ENCODE measurements at places on chromosomes 7 and 10.

DNA sequence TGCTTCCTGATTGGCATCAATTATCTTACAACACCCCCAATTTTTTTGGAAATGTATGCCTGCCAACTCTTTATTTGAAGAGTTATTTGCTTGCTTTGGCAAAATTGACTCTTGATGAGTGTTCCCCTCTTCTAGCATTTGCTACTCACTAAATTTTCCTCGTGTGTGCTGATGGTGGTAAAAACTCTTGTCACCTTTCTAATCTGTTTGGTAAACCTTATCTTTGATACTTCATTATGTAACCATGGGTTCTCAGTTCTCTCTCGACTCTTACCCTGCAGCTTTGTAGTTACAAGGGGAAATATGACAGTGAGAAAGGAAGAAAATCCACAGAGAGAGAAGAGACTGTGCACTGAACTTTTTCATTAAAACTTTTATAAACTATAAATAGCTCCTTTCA is 102.5 kb downstream of the CDK14 start:
- no peak for DNase-seq

DNA sequence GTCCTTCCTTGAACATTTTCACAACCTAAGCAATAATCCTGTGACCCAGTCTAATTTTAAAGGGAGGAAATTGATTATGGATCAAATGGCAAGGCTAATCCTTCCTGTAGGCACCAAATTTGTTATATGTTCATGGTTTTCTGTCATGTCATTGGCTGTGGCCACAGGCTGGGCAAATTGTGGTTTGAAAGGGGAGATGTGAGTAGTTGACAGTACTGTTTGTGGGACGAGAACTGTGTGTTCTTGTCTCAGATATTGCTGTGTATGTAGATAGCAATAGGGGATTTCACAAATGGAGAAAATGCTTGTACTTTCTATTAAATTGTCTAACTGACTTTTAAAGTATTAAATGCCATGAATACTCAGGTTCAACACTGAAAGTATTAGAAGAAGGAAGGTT is 8.1 kb upstream of the PRKG1 start:
- DNase-seq, result no peak

- DNase-seq, result no peak
Measured at GRCh38 chr7:154905146-154905545, 97.8 kb downstream of the PAXIP1 start.

DNA sequence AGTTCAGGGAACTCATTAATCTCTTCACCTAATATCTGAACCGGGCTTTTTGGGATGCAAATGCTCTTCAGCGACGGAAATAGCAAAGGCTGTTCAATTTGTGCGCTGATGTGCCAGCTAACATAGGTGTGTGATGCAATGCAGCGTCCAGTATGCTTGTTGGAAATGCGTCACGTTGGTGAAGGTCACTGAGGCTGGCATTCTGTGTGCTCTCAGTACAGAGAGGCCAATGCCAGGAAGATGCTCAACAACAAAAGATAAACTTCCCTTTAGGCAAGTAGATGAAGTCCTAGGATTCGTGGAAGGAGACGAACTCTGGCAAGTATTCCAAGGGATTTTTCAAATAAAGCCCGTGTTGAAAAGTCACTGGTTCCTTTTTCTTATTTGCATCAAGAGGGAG is 649.5 kb upstream of the MKI67 start:
- DNase-seq, result no peak

- DNase-seq, result no peak
Measured at GRCh38 chr10:100890673-100891317, 22.0 kb upstream of the SLF2 start.

DNA sequence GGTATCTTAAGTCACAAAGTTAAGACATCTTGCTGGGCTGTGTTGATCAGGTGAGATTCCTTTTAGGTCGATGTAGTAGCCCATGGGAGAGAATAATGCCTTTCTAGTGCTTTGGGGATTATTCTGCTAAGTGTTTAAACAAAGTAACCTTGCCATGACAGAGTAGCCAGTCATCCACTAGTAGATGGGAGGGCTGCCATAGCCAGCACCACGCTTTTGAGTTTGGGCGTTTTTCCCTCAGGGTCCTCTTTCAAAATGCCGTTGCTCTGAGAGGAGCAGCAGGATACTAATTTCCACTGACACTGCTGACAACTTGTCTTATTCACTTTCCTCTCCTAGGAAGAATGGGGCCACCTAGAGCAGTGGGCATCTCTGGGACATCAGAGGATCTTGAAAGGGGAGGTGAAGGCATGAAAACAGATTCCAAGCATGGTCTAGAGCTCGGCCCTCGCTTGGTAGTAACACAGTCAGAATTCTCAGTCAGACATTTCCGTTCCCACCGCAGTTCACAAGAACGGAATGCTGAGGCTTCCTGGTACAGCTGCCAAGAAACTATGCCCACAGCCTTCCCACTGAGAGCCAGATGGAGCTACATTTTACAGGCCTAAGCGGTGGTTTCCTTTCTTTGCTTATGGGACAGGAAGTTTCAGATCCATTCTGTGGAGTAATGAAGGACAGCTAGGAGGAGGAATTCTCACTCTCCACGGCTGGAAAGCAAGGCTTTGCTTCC is 15.3 kb upstream of the RSU1 start:
- DNase-seq, result no peak

- no peak for DNase-seq
Measured at GRCh38 chr10:117134306-117135025, 3.6 kb downstream of the VAX1 start.

- no peak for DNase-seq
Measured at GRCh38 chr10:53127686-53128085, 355.1 kb upstream of the MBL2 start.

DNA sequence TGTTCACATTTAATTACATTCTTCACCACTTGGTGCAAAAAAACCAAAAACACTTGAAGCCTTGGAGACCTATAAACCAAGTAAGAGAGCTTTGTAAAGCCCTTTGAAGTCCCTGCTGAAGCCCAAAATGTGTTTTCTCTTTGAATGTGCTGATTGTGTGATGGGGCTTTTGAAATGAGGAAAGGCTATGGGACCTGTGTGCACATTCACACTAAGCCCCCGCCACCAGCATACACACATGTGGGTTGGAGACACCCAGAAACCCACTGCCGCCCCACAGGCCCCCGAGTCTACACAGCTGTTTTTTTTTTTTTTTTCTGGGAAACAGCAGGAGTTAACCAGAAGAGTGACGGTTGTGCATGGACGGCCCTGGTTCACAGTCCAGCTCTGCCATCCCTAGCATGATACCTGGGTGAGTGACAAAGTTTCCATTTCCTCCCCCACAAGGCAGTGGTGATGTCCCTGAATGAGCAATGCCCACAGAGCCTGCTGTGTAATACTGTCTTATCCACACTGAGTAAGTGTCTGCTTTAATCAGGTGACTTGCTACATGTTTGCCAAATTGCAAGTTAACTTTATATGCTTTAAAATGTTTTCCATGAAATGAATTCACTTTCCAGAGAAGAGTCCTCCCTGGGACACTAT is 154.6 kb upstream of the GDF10 start:
- no peak for DNase-seq

- DNase-seq, result no peak
Measured at GRCh38 chr7:107398161-107398560, 71.7 kb upstream of the GPR22 start.

- no peak for DNase-seq
Measured at GRCh38 chr7:22117222-22117621, 171.5 kb upstream of the CDCA7L start.

GRCh38 chr7:94264756-94265155 is 129.9 kb upstream of the COL1A2 start:
- DNase-seq, result no peak

DNA sequence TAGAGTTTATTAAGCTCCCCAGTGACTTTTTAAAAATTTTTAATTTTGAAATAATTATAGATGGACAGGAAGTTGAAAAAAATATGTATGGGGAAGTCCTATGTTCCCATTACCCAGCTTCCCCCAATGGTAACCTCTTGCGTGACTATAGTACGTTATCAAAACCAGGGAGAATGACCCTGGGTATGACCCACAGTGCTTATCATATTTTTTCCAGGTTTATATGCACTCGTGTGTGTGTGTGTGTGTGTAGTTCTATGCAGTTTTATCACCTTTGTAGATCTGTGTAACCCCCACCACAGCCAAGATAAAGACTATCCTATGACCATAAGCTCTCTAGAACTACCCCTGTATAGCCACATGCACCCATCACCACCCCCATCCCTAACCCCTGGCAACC is 72.8 kb downstream of the TBXAS1 start:
- DNase-seq, result no peak

DNA sequence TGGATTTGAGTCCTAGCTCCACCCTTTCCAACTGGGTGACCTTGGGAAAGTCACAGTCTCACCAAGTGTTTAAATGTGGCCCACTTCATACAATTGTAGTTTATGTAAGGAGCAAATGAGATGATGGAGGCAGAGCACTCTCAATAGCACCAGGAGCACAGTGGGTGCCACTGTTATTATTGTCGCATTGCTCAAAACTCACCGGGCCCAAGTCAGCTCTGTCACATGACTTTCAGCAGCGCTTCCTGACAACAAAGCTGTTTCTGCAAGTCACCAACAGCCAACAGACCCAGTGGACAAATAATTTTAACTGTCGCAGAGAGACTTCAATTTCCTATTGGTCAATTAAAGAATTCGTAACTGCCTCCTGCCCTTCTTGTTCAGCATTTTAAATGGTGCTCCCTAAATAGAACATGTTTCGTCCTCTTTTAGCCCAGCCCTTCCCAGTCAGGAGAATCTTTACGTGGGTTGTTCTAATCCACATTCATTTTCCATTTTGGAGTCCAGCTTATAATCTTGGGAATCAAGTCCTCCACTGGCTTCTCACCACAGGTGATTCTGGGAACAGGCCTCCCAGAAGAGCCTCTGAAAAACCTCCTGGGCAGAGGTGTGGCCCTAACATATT is 415.6 kb upstream of the NPVF start:
- DNase-seq, result no peak

DNA sequence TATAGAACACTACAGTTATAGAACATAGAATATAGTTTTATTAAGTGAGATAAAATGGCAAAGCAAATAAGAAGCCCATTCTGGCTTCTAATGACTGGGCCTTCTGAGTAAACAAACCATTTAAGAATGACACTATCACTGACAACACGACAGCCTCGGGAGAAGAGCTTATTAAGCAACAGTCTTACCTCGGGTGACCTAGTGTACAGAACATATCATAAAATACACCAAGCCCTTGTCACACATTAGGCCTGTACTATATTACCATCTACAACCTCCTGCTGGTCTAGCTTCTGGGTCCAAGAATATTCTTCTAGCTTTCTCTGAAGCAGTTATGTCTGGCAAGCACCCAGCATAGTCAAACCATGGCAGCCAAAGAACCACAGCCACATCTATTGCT is 32.0 kb downstream of the CCDC186 start:
- no peak for DNase-seq

DNA sequence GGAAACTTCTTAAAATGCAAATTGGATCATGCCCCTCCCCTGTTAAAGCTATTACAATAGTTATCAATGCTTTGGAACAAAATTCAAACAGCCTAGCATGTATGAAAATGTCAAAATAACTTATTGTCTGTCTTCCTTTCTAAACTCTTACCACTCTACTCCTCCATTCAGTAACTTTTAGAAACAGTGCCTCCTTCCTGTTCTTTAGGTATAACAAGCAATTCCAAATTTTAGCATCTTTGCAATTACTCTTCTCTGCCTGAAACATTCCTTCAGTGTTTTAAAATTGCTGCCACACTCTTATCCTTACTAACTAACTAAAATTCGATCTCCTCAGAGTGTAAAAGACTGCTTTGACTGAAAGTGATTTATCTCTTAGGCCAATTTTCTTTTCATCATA is 660.4 kb upstream of the LRRTM3 start:
- DNase-seq, result no peak

GRCh38 chr10:115005771-115006170 is 67.8 kb downstream of the TRUB1 start:
- no peak for DNase-seq

GRCh38 chr10:29301359-29301910 is 12.6 kb downstream of the LYZL1 start:
- DNase-seq, result no peak

DNA sequence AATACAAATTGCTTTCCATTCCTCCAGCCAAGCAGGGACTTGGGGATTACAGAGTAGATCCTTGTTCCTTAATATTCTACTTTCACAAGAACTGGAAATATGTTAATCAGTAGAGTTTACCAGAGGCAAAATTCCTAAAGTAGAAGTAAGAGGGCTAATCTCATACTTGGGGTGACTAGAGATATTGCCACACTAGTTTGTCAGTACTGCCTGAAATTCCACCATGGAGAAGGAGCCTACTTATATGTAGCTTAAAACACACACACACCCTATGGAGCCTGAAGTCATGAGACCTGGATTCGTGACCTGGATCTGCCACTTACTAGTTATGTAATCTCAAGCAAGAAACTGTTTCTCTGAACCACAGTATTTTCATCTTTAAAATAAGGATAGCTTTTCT is 33.9 kb downstream of the STRIP2 start:
- DNase-seq, result no peak

DNA sequence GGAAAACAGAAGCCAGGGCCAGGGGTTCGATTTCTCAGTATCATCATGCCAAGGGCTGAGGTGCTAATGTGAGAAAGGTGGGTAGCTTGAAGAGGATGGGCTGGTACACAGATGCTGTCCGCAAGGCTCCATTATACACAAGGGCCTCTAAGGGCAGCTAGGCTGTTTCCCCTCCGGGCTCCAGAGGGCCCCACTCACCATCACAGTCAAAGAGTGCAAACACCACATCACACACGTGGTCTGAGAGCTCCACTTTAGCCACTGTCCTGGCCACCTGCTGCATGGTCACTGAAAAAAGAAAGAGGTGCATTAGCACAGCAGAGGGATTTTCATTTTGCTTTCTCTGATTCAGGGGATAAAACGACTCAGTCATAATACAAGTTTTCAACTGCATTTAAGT is 20.9 kb upstream of the DNAJB12 start:
- DNase-seq, result no peak

DNA sequence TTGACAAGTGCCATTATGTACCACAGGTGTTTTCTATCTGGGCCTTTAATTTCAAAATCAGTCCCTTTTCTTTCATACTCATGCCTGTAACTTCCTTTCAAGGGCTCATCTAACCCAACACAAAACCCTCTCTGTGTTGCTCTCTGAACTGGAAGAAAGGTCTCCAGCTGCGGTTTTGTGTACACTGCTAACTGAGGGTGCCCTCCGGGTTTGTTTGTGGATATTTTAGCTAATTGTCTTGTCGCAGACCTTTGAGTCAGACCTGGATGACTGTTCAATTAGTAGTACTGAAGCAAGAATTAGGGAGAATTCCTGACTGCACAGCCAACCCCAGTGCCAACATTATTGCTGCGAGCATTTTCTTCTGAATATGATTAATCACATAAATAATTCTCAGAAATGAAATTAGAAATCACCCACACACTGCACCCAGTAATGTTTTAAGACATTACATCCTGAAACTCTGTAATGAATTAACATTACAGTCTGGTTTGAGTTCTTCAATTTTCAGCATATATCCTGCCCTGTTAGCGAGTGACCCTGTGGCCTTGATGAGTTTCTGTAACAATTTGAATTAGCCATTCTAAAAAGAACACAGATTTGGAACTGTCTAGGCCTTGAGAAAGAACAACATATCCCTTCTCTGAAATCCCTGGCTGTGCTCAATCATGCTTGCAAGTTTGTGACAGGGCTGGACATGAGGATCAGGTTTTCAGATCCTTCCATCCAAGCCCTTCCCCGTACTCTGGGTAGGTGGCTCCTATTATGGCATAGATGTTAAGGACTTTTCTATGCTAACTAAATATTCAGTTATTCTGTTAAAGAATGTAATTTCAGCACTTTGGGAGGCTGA is 460.1 kb downstream of the PLXDC2 start:
- DNase-seq, result no peak
